ENCODE measurements at places on chromosomes 2 and 18.

GRCh38 chr2:26540306-26540705, 62.4 kb upstream of the OTOF start:
- DNase-seq, result no peak

GRCh38 chr2:238231251-238231793, 8.5 kb downstream of the HES6 start:
- no peak for DNase-seq

DNA sequence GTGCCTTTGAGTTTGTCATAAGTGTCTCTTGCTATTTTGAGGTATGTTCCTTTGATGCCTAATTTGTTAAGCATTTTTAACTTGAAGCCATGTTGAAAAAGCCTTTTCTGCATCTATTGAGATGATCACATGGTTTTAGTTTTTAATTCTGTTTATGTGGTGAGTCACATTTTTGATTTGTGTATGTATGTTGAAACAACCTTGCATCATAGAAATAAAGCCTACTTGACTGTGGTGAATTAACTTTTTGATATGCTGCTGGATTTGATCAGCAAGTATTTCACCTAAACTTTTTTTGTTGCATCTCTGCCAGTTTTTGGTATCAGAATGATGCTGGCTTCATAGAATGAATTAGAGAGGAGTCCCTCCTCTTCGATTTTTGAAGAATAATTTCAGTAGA, 469.7 kb downstream of the CDH2 start:
- DNase-seq, result no peak

- DNase-seq, result no peak
These were observed 340.5 kb upstream of the KYNU start for GRCh38 chr2:142536966-142537365.

GRCh38 chr2:101003278-101003775, 1.2 kb downstream of the RPL31 start:
- no peak for DNase-seq

DNA sequence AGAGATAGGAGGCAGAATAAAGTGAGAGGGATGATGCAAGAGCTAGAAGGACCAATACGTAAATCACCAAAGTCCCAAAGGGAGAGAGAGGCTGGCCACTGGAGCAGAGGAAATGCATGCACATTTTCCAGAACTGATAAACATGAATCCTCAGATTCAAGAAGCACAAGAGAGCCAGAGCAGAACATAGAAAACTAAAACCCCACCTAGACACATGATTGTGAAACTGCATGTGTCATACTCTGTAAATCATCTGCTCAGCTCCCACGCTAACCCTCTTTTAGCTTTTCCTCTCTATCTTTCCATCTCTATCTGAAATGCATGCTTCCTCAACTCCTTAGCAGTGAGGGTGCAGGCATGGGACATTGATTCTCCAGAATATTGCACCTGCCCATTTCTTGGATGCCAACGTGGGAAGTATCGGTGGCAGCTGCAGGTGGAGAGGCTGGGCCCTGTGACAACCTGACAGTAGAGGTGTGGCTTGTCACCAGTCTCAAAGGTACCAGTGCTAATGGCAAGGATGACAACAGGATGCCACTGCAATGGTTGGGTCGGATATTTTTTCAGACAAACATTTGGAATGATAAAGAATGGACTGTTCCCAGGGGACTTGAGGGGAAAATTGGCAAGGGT, 89.3 kb upstream of the OTOS start:
- DNase-seq, result no peak

- DNase-seq, result no peak
These were observed 439.3 kb upstream of the TRIB2 start for GRCh38 chr2:12277241-12278034.

DNA sequence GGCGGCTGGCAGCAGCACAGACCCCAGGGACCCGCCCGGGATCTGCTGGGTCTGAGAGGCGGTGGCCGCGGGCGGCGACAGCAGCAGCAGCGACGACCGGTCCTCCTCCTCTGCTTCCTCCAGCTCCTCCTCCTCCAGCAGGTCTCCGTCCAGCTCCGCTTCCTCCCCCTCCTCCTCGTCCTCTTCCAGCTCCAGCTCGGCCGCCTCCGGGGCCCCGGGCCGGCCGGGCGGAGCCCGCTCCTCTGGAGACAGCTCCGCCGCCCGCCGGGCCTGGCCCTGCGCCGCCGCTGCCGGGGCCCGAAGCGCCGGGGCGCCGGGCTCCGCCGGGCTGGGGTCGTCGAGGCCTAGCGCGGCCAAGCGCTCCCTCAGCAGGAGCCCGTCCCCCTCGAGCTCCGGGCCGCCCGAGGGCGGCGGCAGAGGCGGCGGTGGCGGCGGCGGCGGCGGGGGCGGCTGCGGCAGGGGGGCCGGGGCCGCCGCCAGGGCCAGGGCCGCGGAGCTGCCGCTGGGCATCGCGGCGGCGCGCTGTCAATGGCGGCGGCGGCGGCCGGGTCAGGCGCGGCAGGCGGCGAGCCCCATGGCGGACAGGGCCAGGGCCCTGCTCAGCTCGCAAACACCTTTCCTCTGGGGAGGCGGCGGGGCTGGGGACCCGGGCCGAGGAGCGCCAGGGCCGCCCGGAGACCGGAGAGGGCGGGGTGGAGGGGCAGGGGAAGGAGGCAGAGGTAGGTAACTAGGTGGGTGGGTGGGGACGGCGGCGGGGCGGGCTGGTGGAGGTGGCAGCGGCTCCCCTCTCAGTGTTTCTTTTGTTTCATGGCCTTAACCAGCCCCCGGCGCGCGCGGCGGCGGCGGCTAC, 445 bp downstream of the MEX3C start:
- peak; percentile 26 for DNase-seq

GRCh38 chr18:62485684-62486083, 37.1 kb upstream of the ZCCHC2 start:
- DNase-seq, result no peak
